ENCODE measurements at places on chromosomes 1 and 21. TPM values are rescaled to one million over a fixed set of nuclear protein-coding genes. Genes with fewer than 3 reads are reported as not detected.

GRCh38 chr1:30284226-30284625, 439.2 kb downstream of the MATN1 start:
- H3K27ac ChIP-seq = no peak overlapping the region
- no peak for DNase-seq
- no peak overlapping the region for H3K4me3 ChIP-seq
- peaks cover 6% of the 10 kb centered on the region for H3K27me3 ChIP-seq
- no peaks in the 10 kb centered on the region for H3K36me3 ChIP-seq

DNA sequence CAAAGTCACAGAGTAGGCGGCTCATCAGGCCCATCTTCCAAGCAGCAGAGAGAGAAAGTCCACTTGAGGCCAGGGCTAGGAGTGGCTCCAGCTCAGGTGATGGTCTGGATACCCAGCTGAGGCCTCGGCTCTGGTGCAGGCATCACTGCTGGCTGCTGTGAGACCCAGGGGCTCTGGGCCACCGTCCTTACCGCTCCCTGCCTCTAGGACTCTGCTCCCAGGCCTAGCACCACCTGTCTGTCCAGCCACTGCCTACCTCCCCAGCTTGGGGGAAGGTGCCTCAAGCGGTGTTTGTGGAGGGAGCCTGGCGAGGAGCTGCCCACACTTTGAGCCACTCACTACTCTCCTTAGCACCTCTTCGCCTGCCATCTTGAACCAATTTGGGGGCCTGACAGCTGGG, 57.9 kb downstream of the DMRTB1 start:
- H3K4me3 ChIP-seq = no peak overlapping the region
- H3K27me3 ChIP-seq = no peaks in the 10 kb centered on the region
- no peak overlapping the region for H3K27ac ChIP-seq
- no peaks in the 10 kb centered on the region for H3K4me1 ChIP-seq

GRCh38 chr1:219549215-219549614, 63.7 kb downstream of the ZC3H11B start:
- no peaks in the 10 kb centered on the region for H3K27me3 ChIP-seq
- H3K27ac ChIP-seq = no peak overlapping the region
- DNase-seq = no peak
- H3K4me3 ChIP-seq = no peak overlapping the region
- no peaks in the 10 kb centered on the region for H3K36me3 ChIP-seq
- H3K4me1 ChIP-seq = no peaks in the 10 kb centered on the region

Gene SAMD11
- not detected for total RNA-seq

DNA sequence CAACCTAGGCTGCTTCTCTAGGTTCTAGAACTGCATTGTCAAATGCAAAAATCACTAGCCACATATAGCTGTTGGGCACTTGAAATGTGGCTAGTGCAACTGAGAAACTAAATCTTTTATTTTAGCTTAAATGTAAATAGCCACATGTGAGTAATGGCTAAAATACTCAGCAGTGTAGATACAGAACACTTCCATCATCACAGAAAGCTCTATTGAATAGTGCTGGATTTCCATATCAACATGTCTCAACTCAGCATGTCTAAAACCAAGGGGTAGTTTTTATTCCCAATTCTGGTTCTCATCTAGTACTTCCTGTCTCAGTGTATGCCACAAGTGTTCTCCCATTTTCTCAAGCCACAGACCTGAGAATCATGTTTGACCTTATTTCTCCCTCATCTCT, 7.5 kb upstream of the TP53BP2 start:
- H3K4me1 ChIP-seq = no peaks in the 10 kb centered on the region
- no peaks in the 10 kb centered on the region for H3K36me3 ChIP-seq

DNA sequence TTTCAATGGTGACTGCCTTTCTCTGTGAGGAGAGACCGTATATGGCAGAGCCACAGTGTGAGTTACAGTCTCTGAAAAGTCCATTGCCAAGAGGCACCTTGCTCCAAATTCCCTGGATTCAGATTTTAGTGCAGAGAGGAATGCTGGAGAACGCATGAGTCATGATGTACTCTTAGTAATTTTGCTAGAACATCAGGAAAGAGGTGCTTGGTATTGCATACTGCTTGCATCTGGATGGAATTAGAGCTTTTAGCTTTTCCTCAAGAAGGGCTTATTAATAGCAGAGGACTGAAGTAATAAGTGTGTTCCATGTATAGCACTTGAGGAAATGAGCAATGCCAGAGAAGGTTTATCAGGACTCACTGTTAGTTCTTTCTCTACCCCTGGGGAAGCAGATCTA, 40.5 kb upstream of the AKT3 start:
- H3K27me3 ChIP-seq = no peaks in the 10 kb centered on the region
- no peaks in the 10 kb centered on the region for H3K36me3 ChIP-seq
- DNase-seq = no peak

Gene CR2
- 1.6 TPM for total RNA-seq

GRCh38 chr1:207972337-207972736, 61.4 kb upstream of the CD34 start:
- H3K27ac ChIP-seq = no peak overlapping the region
- no peaks in the 10 kb centered on the region for H3K36me3 ChIP-seq
- H3K4me1 ChIP-seq = no peaks in the 10 kb centered on the region
- no peak overlapping the region for H3K4me3 ChIP-seq

Gene SPRR1A
- total RNA-seq = not detected
